CD4-positive, CD25-positive, alpha-beta regulatory T cell (primary cell): ENCODE measurements at places on chromosomes 2 and 18.
A peak's percentile ranks its signal among the peaks of the same experiment; 100 is the strongest.

- no peaks in the 10 kb centered on the region for H3K36me3 ChIP-seq
- no peak for DNase-seq
- H3K27ac ChIP-seq: no peak overlapping the region
- H3K4me3 ChIP-seq: no peak overlapping the region
These were observed 16.5 kb upstream of the TGFA start for GRCh38 chr2:70570041-70570661.

GRCh38 chr18:59564561-59564960 is 132.7 kb downstream of the CCBE1 start:
- H3K27ac ChIP-seq: no peak overlapping the region
- no peak overlapping the region for H3K4me3 ChIP-seq
- no peaks in the 10 kb centered on the region for H3K36me3 ChIP-seq
- DNase-seq: no peak
- no peaks in the 10 kb centered on the region for H3K27me3 ChIP-seq

DNA sequence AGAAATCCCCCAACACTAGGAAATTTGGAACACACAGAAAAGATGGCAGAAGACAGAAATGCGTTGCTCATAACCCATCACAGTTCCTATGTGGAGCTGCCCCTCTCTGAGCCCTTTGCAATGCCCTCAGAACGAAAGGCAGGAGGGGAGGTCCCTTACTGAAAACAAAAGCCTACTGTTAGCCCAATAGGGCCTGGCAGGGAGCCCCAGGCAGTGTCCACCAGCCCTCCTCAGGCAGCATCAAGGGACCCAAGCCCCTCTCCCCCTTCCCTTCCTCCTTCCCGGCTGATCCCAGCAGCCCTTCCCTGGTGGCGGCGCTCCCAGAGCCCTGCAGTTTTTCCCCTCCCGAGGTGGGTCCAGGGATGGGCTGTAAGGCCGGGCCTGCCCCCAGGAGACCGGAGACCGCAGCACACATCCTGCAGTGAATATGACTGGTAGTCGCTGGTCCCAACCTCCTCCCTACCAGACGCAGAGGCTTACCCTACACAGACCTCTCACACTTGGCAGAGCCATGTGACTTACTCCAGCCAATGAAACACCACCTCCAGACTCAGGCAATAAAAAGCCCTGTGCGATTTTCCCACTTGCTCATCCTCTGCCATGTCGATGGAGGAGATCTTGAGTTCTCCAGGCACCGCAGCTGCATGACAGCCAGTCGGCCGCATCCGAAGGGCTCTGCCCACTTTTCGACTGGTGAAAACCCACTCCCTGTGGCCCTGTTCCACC is 19.4 kb upstream of the DUSP2 start:
- H3K4me3 ChIP-seq: peak overlapping the region; percentile 41
- H3K4me1 ChIP-seq: peaks cover 39% of the 10 kb centered on the region
- no peaks in the 10 kb centered on the region for H3K27me3 ChIP-seq
- peak; percentile 93 for DNase-seq
- H3K36me3 ChIP-seq: no peaks in the 10 kb centered on the region
- peak overlapping the region; percentile 87 for H3K27ac ChIP-seq

GRCh38 chr2:107542314-107542740 is 284.4 kb upstream of the RGPD4 start:
- H3K27ac ChIP-seq: no peak overlapping the region
- H3K36me3 ChIP-seq: no peaks in the 10 kb centered on the region
- no peak for DNase-seq
- H3K4me1 ChIP-seq: no peaks in the 10 kb centered on the region
- no peaks in the 10 kb centered on the region for H3K27me3 ChIP-seq

DNA sequence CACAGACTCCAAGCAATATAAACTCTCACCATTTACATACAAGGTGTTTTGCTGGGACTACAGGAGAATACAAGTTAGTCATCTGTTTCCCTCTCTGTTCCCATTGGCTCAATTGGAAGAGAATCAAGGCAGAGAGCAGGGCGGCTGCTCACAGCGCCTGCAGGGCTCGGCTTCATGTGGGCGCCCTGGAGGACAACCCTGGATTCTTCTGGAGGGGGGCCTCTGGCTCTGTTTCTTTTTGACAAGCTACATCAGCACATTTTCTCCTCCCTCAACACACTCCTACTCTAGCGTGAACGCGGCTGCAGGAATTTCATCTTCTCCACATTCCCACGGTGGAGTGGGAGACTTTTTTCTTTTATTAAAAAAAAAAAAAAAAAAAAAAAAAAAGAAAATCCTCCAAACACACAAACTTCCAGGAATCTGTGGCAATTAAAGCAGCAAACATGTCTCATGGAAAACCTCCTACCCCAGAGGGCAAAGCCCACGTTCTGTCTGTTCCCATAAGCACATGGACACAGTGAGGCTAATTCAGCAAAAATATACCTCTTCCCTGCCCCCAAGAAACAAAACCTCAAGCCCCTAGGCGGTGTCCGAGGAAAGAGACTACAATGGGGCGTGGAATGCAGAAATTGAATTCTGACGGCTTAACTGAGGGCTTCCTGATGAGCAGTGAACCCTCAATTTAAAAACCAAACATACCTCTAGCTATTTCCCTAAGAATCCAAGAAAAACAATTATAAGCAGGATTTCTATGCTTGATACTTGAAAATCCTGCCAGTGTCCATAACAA is 50.6 kb downstream of the PARD6G start:
- H3K4me3 ChIP-seq: no peak overlapping the region
- H3K27ac ChIP-seq: no peak overlapping the region
- H3K4me1 ChIP-seq: peaks cover 3% of the 10 kb centered on the region
- DNase-seq: no peak
- no peaks in the 10 kb centered on the region for H3K36me3 ChIP-seq

- no peaks in the 10 kb centered on the region for H3K27me3 ChIP-seq
- H3K27ac ChIP-seq: no peak overlapping the region
- H3K4me1 ChIP-seq: no peaks in the 10 kb centered on the region
- H3K36me3 ChIP-seq: no peaks in the 10 kb centered on the region
These were observed 1368.4 kb upstream of the CELF4 start for GRCh38 chr18:38933910-38934510.

- no peaks in the 10 kb centered on the region for H3K27me3 ChIP-seq
- peak overlapping the region; percentile 19 for H3K4me3 ChIP-seq
- H3K36me3 ChIP-seq: no peaks in the 10 kb centered on the region
- no peaks in the 10 kb centered on the region for H3K4me1 ChIP-seq
These were observed 27.5 kb downstream of the CDH20 start for GRCh38 chr18:61360404-61361383.

DNA sequence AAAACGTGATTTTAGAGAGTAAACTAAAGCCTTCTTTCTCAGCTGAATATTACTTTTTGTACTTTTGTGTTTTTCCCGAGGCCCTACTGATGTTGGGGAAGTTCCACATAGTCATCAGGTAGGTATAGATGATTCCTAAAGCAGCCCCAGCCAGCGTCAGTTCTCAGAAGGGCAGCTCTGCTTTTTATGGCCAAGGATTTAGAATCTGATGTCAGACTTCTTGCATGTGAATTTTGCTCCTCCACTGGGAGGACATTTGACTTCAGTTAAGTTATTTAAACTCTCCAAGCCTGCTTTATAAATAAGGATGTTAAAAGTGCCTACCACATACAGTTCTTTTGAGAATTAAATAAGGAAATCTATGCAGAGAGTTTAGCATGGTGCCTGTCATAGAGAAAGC is 130.8 kb downstream of the NCKAP5 start:
- H3K4me1 ChIP-seq: no peaks in the 10 kb centered on the region
- H3K4me3 ChIP-seq: no peak overlapping the region
- no peak for DNase-seq
- no peaks in the 10 kb centered on the region for H3K27me3 ChIP-seq
- H3K36me3 ChIP-seq: no peaks in the 10 kb centered on the region
- H3K27ac ChIP-seq: no peak overlapping the region

GRCh38 chr18:75170022-75170789 is 38.7 kb downstream of the PTGR3 start:
- no peak overlapping the region for H3K27ac ChIP-seq
- no peak for DNase-seq
- H3K4me1 ChIP-seq: no peaks in the 10 kb centered on the region

DNA sequence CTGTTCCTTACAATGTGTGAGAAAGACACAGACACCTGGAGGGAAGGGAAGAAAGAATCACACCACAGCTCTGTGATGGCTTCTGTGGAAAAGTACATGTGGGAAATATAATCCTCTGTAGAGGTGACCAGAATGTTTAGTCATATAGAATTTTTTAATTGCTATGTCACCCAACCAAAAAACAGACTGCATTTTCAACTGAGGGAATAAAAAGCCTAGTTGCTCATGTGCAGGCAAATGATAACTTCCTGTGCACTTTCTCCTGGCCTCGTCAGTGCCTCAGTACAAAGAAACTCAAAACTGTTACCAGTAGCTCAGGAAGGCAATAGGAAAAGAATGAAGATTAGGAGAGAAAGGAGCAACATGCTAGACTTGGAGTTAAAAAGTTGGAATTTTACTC is 326.8 kb downstream of the OSR1 start:
- H3K4me1 ChIP-seq: no peaks in the 10 kb centered on the region
- no peak overlapping the region for H3K27ac ChIP-seq
- no peak for DNase-seq
- no peaks in the 10 kb centered on the region for H3K36me3 ChIP-seq

- peak overlapping the region; percentile 78 for H3K4me3 ChIP-seq
- H3K36me3 ChIP-seq: no peaks in the 10 kb centered on the region
- H3K27me3 ChIP-seq: no peaks in the 10 kb centered on the region
- H3K4me1 ChIP-seq: peaks cover 48% of the 10 kb centered on the region
These were observed 17.2 kb downstream of the PCBP1 start for GRCh38 chr2:70104231-70105111.

DNA sequence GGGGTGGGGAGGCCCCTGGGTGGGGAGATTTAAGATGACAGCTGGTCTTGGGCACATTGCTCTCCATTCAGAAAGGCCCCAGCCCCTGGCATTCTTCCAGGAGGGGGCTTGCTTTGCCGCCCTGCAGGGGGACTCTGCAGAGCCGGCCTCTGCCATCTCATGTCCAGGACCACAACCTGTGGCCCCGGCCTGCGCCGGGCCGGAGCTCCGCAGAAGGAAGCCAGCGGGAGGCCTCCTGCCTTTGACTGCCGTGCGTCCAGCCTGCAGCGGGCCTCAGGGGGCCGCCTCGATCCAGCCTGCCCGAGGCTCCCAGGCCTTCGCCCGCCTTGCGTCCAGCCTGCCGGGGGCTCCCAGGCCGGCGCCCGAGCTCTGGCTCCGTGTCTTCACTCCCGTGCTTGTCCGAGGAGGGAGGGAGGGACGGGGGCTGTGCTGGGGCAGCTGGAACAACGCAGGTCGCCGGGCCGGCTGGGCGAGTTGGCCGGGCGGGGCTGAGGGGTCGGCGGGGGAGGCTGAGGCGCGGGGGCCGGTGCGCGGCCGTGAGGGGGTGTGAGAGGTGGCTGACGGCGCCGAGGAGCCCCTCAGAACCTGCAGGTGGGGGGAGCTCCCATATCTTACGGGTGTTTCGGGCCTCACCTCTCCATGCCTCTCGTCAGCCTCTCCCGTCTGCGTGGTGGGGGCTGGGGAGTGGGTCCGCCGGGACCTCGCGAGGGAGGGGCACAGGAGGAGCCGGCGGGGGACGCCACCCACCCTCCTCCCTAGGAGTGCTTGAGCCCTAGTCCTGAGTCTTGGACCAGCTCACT is 20.4 kb downstream of the GPC1 start:
- H3K36me3 ChIP-seq: no peaks in the 10 kb centered on the region
- peaks cover 21% of the 10 kb centered on the region for H3K4me1 ChIP-seq
- no peaks in the 10 kb centered on the region for H3K27me3 ChIP-seq

DNA sequence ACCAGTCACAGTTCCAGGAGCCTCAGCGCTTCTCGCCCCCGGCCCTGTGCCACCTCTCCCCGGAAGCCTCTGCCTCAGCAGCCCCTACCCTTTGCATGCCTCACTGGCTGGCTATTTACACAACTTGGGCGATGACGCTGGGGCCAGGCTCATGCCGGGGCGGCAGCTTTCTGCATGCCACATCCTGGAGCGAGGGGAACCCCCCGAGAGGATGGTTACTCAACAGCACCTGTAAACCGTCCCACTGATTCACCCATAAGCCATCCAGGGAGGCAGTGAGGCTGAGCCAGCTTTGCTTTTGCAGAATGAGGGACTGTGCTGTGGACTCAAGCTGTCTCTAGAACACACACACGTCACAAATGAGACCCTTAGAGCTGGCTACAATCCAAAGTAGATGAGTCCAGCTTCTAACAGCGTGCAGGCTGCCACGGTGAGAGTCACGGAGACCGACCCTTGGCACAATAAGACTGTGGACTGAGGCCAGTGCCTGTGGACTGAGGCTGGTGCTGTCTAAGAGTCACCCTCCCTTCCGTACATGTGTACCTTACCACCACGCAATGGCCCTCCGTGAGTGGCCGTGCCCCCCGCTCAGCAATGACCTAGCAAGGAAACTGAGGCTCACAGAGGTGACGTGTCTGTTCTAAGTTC is 45.6 kb upstream of the ODC1 start:
- peaks cover 34% of the 10 kb centered on the region for H3K4me1 ChIP-seq
- DNase-seq: peak; percentile 88
- peak overlapping the region; percentile 57 for H3K4me3 ChIP-seq
- H3K27ac ChIP-seq: peak overlapping the region; percentile 85

- no peak overlapping the region for H3K27ac ChIP-seq
- no peaks in the 10 kb centered on the region for H3K4me1 ChIP-seq
- no peak for DNase-seq
- no peaks in the 10 kb centered on the region for H3K27me3 ChIP-seq
- no peak overlapping the region for H3K4me3 ChIP-seq
These were observed 1456.1 kb upstream of the ACVR2A start for GRCh38 chr2:146388757-146389156.

GRCh38 chr18:40907842-40908241 is 1047.2 kb upstream of the PIK3C3 start:
- no peak for DNase-seq
- no peak overlapping the region for H3K27ac ChIP-seq
- H3K27me3 ChIP-seq: no peaks in the 10 kb centered on the region
- H3K36me3 ChIP-seq: no peaks in the 10 kb centered on the region

DNA sequence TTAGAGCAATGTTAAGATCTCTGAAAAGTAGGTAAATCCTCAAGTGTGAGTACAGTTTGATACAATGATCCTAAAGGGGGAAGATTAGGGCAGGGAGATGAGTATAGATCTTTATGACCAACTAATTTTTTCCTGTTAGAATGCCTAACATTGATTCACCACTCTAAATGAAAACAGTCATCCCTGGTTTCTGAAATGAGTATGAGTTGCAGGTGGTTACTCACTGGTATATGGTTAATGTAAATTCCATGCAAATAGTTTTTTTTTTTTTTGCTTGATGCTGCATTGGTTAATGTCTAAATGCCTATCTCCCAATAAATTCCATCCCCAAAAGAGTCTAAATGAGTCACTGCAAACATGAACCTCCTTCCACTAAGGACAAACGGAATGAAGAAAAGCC is 55.0 kb upstream of the SERPINB2 start:
- no peaks in the 10 kb centered on the region for H3K36me3 ChIP-seq
- no peak for DNase-seq
- no peak overlapping the region for H3K27ac ChIP-seq
- no peaks in the 10 kb centered on the region for H3K4me1 ChIP-seq
- peaks cover 1% of the 10 kb centered on the region for H3K27me3 ChIP-seq

DNA sequence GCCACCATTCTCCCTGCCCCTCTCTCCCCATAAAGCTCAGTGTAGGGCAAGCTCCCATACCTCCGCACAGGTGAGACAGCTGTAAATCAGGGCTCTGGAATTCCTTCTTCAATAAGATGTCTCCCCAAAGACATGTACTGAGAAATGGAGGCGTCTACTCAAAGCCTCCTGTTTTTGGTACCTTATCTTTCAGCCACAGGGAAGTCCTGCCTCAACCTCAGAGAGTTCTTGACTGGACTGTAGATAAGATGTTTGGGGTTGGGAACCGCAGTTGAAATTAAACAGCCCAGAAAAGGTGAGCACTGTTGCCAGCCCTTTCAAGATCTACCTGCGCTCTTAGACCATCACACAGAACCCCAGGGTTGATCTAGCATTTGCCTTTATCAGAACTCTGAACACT is 1.4 kb upstream of the GALNT14 start:
- H3K4me1 ChIP-seq: peaks cover 15% of the 10 kb centered on the region
- H3K27ac ChIP-seq: no peak overlapping the region
- H3K27me3 ChIP-seq: peaks cover 34% of the 10 kb centered on the region
- no peak overlapping the region for H3K4me3 ChIP-seq
- no peak for DNase-seq
